ENCODE measurements at places on chromosomes 7 and 10. TPM values are rescaled to one million over a fixed set of nuclear protein-coding genes. Genes with fewer than 3 reads are reported as not detected.

- peak overlapping the region; percentile 9 for H3K4me3 ChIP-seq
- H3K27ac ChIP-seq: peak overlapping the region; percentile 93
- H3K4me1 ChIP-seq: peaks cover 68% of the 10 kb centered on the region
- peaks cover 9% of the 10 kb centered on the region for H3K36me3 ChIP-seq
- DNase-seq: no peak
Measured at GRCh38 chr7:150732786-150733481, 4.3 kb upstream of the GIMAP5 start.

Gene FAM237B
- polyA plus RNA-seq: not detected

Gene PNLIPRP2
- polyA plus RNA-seq: not detected

GRCh38 chr7:77498659-77499379, 38.3 kb upstream of the PTPN12 start:
- H3K27me3 ChIP-seq: peaks cover 1% of the 10 kb centered on the region
- no peak for DNase-seq
- H3K36me3 ChIP-seq: peaks cover 4% of the 10 kb centered on the region
- no peak overlapping the region for H3K4me3 ChIP-seq
- H3K4me1 ChIP-seq: peaks cover 12% of the 10 kb centered on the region

- H3K27me3 ChIP-seq: peaks cover 3% of the 10 kb centered on the region
- H3K4me1 ChIP-seq: no peaks in the 10 kb centered on the region
- no peak overlapping the region for H3K4me3 ChIP-seq
- DNase-seq: no peak
- H3K36me3 ChIP-seq: no peaks in the 10 kb centered on the region
Measured at GRCh38 chr7:108253275-108254044, 123.3 kb upstream of the LAMB4 start.

- peaks cover 64% of the 10 kb centered on the region for H3K4me1 ChIP-seq
- no peak for DNase-seq
- H3K4me3 ChIP-seq: no peak overlapping the region
- no peak overlapping the region for H3K27ac ChIP-seq
Measured at GRCh38 chr7:36986511-36986933, 262.2 kb upstream of the AOAH start.

GRCh38 chr10:77679217-77679616, 41.6 kb upstream of the KCNMA1 start:
- no peak overlapping the region for H3K27ac ChIP-seq
- no peaks in the 10 kb centered on the region for H3K36me3 ChIP-seq
- H3K4me3 ChIP-seq: no peak overlapping the region

DNA sequence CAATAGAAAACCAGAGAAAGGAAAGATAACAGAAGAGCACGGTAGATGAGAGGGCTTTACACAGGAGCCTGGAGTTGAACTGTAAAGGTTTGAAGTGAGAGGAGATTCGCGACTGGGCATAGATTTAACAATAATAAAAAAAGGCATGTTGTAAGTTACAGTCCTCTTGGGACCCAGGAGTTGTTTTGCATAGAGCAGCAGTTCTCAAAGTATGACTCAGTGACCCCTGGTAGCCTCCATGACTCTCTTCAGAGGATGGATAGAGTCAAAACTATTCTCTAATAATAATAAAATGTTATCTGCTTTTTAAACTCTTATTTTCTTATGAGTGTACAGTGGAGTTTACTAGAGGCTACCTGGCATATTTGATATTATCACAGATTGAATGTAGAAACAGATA, 262.3 kb downstream of the SORCS3 start:
- H3K4me3 ChIP-seq: no peak overlapping the region
- H3K27me3 ChIP-seq: no peaks in the 10 kb centered on the region
- H3K27ac ChIP-seq: no peak overlapping the region
- no peak for DNase-seq

- H3K4me3 ChIP-seq: no peak overlapping the region
- no peak for DNase-seq
- H3K27ac ChIP-seq: no peak overlapping the region
- no peaks in the 10 kb centered on the region for H3K4me1 ChIP-seq
- peaks cover 2% of the 10 kb centered on the region for H3K27me3 ChIP-seq
- H3K36me3 ChIP-seq: no peaks in the 10 kb centered on the region
Measured at GRCh38 chr7:98406827-98407226, 5.9 kb upstream of the BAIAP2L1 start.

Data from immature natural killer cell (primary cell).